ENCODE measurements at places on chromosomes 12 and 14.

DNA sequence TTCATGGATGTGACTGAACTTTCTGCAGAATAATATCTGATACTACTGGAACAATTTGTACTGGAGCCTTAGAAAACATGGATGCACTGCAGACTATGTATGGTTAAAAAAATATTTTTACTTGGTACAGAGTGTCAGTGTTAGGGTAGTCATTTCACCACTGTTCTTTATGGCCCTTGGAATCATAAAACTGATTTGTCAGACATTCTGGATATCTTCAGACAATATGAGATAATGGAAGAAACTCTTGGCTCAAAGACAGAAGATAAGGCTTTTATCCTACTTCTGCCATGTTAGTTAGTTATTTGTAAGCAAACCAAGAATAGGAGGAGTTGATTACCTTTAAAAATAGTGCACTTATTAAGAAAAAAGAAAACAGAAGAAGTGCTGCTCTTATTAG lies 209.4 kb downstream of the LRIG3 start:
- DNase-seq: no peak

- DNase-seq: no peak
Measured at GRCh38 chr14:95117937-95118721, 39.2 kb downstream of the DICER1 start.

DNA sequence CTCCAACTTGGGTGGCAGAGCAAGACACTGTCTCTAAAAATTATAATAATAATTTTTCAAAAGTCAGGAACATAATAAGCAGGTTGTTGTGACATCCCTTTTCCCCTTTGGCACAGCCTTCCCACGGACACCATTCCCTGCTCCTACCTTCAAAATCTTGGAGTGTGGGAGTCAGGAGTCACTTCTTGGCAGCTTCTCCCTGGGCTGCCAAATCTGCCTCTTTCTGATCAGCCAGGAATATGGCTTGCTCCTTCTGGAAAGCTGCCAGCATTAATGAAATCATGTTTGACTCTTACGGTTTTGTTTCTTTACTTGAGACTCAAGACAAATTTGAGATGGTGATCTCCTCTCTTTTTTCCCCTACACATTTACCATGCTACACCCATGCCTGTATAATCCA lies 391.4 kb upstream of the SYT1 start:
- no peak for DNase-seq

DNA sequence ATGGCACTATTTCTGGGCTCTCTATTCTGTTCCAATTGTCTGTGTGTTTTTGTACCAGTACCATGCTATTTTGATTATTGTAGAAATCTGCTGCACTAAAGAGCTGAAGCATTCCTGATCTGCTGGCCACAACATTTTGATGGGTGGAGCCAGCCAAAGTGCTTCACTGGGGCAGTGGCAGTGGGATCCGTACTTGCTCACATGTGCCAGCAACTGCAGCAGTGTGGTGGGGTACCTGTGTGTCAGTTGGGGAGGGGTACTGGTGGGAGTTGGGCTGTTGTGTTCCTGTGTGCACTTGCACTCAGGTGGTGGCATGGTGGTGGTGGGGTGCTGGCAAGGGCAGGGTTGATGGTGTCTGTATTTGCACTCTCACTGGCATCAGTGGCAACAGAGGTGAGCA lies 204.6 kb upstream of the ALG10 start:
- no peak for DNase-seq

DNA sequence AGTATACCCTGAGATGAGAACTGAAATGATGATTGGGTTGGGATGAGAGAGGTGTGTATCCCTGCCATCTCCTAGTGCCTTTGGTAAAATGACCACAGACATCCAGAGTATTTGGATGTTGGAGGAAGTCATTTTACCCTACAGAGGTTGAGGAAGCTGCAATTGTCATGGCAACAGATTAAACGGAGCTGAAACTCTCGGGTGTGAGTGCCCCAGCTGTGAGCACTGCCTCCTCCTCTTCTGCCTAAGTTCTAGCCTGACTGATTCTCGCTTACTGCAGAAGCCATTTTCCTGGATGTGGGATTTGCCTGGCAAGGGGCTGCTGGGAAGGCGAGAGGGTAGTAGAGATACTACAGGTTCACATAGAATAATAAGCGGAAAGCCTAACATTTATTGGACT lies 10.3 kb upstream of the PPP4R4 start:
- DNase-seq: no peak

GRCh38 chr14:101063121-101063520 lies 159.6 kb upstream of the RTL1 start:
- no peak for DNase-seq

- no peak for DNase-seq
Measured at GRCh38 chr12:53976172-53976822, 1.5 kb upstream of the HOTAIR start.

DNA sequence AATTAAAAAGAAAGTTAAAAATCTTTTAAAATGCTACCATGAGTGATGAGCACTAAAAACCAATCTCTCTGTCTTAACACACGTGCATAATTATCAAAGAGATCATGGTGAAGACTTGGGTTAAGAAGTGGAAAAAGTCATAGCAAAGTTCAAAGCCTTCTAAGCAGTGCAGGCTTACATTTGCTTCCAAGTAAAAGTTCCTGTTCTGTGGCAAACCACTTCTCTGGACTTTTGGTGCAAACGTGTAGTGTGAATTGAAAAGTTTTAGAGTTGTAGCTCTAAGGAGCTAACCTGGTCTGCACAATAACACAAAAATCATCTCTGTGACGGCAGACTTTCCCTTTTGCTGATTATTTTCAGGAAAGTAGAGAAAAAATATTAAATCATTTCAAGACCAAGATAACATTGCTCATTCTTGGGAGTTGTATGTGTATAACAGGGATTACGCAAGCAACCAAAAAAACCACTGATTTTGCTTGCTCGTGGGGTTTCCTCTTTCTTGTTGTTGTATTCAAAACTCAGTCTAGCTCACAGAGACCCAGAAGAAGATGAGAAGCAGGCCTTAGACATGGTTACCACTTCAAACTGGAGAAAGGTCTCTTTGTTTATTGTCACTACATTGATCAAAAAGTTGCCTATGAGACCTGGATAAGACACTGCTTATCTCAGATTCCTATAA lies 2.3 kb upstream of the GLIPR1 start:
- no peak for DNase-seq
